Lower lobe of right lung (tissue), 2 donors: ENCODE measurements at places on chromosomes 7 and 10. TPM values are rescaled to one million over a fixed set of nuclear protein-coding genes. Genes with fewer than 3 reads are reported as not detected.

AGMO gene
- not detected for total RNA-seq

RAB19 gene
- 1.7 TPM for total RNA-seq

RBP3 gene
- total RNA-seq = not detected

GPC2 gene
- total RNA-seq = 0.77 TPM

CYP26A1 gene
- total RNA-seq = not detected

DNA sequence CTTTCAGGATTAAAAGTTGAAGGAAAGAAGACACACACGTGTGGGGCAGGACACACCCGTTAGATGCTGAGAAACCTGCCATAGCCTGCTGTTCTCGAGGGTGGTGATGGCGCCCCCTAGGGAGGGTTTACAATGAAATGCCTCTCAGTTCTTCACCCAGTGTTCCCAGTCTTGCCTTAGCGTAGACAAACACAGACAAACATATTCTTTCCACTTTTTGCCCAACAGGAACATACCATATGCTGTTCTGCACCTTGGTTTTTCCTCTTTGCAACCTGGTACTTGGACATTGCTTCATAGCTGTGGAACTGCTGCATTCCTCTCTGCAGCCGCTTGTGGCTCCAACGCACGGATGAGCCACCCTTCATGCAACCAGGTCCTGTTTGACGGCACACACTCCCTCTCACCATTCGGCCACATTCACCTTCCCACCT lies 23.3 kb upstream of the HSPA12A start:
- H3K36me3 ChIP-seq = no peaks in the 10 kb centered on the region
- H3K4me3 ChIP-seq = no peak overlapping the region
- no peak for DNase-seq
- peaks cover 6% of the 10 kb centered on the region for H3K27me3 ChIP-seq

GRCh38 chr7:983616-984071 lies 663 bp downstream of the CYP2W1 start:
- H3K4me1 ChIP-seq = peaks cover 6% of the 10 kb centered on the region
- no peak overlapping the region for H3K27ac ChIP-seq
- H3K4me3 ChIP-seq = no peak overlapping the region
- H3K27me3 ChIP-seq = peaks cover 57% of the 10 kb centered on the region

GRCh38 chr10:6431861-6432260 lies 148.2 kb downstream of the PRKCQ start:
- no peak overlapping the region for H3K27ac ChIP-seq
- no peak overlapping the region for H3K4me3 ChIP-seq
- H3K27me3 ChIP-seq = no peaks in the 10 kb centered on the region
- no peak for DNase-seq
- no peaks in the 10 kb centered on the region for H3K4me1 ChIP-seq
- peaks cover 6% of the 10 kb centered on the region for H3K36me3 ChIP-seq

- no peaks in the 10 kb centered on the region for H3K36me3 ChIP-seq
- H3K27ac ChIP-seq = no peak overlapping the region
- no peak for DNase-seq
- no peak overlapping the region for H3K4me3 ChIP-seq
- H3K4me1 ChIP-seq = no peaks in the 10 kb centered on the region
- H3K27me3 ChIP-seq = peaks cover 6% of the 10 kb centered on the region
These were observed 118.7 kb downstream of the SLIT1 start for GRCh38 chr10:97066877-97067555.

DNA sequence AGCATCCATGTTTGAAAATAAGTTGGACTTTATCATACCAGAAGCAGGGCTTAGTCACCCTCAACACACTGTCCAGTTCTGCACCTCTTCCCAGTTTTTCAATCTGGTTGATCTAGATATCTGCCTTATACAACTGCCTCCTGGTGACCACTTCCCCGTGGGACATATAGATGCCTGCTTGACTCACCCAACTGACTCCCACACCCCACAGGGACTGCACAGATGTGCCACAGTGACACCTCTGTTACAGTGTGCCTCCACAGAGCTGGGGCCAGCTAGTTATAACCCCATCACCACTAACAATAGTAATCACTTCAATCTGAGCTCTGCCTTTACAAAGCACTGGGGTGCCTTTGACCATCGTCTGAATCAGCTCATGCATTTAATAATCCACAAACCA lies 82.6 kb upstream of the AOAH start:
- DNase-seq = no peak
- no peak overlapping the region for H3K27ac ChIP-seq
- H3K27me3 ChIP-seq = no peaks in the 10 kb centered on the region
- H3K4me3 ChIP-seq = no peak overlapping the region

- H3K4me1 ChIP-seq = peaks cover 29% of the 10 kb centered on the region
- H3K27me3 ChIP-seq = no peaks in the 10 kb centered on the region
- no peak for DNase-seq
These were observed 34.7 kb downstream of the TMEM270 start for GRCh38 chr7:73895626-73896025.

DNA sequence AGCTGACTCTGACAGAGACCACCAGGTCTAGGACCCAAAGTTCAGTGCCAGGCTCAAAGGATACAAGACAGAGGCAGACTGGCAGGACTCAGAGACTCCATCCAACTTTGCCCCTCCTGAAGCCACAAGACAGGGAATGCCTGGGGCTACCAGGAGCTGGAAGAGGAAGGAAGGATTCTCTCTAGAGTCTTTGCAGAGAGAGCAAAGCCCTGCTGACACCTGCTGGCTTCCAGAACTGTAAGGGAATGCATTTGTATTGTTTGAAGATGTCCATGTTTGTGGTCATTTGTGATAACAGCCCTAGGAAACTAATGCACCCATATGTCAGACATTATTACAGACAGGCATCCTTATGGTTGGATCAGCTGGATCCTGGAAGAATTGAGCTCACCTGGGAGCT lies 132.3 kb upstream of the C7orf33 start:
- no peak for DNase-seq
- H3K27ac ChIP-seq = no peak overlapping the region
- H3K27me3 ChIP-seq = no peaks in the 10 kb centered on the region
- H3K4me1 ChIP-seq = no peaks in the 10 kb centered on the region

- H3K27ac ChIP-seq = no peak overlapping the region
- no peaks in the 10 kb centered on the region for H3K4me1 ChIP-seq
- no peak overlapping the region for H3K4me3 ChIP-seq
These were observed 19.2 kb upstream of the DDC start for GRCh38 chr7:50584386-50584785.

GRCh38 chr10:101355072-101355706 lies 1.2 kb downstream of the BTRC start:
- no peak for DNase-seq
- H3K4me1 ChIP-seq = peaks cover 9% of the 10 kb centered on the region
- peak overlapping the region; percentile 86 for H3K27ac ChIP-seq
- no peaks in the 10 kb centered on the region for H3K36me3 ChIP-seq
- H3K4me3 ChIP-seq = peak overlapping the region; percentile 97

- no peaks in the 10 kb centered on the region for H3K27me3 ChIP-seq
- H3K36me3 ChIP-seq = no peaks in the 10 kb centered on the region
- no peak for DNase-seq
- H3K27ac ChIP-seq = peak within 1 kb of the TSS; percentile 83
These were observed at the start of gene ENTPD1 for GRCh38 chr10:95756041-95756761. Gene ENTPD1, plus strand, starts transcription at chr10:95756163. Its CDS starts 77 bp downstream, at chr10:95756240.

DNA sequence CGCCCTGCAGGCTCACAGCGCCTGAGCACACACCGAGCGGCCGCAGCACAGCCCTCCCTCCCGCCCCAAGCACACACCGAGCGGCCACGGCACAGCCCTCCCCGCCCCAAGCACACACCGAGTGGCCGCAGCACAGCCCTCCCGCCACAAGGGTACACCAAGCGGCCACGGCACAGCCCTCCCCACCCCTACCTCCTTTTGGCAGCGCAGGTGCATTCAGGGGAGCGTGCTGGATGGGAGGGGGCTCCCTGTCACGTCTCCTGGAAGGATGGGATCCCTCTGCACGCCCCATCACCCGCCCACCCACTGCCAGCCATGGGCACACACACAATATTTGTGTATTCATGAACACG lies 482.6 kb downstream of the DNAJB6 start:
- H3K27me3 ChIP-seq = no peaks in the 10 kb centered on the region
- H3K4me3 ChIP-seq = no peak overlapping the region
- H3K36me3 ChIP-seq = no peaks in the 10 kb centered on the region
- H3K4me1 ChIP-seq = no peaks in the 10 kb centered on the region
- DNase-seq = peak; percentile 18

GRCh38 chr7:152902054-152902453 lies 142.5 kb downstream of the ACTR3B start:
- H3K36me3 ChIP-seq = no peaks in the 10 kb centered on the region
- no peaks in the 10 kb centered on the region for H3K27me3 ChIP-seq
- no peak for DNase-seq
- H3K4me1 ChIP-seq = no peaks in the 10 kb centered on the region
- no peak overlapping the region for H3K4me3 ChIP-seq

- no peaks in the 10 kb centered on the region for H3K27me3 ChIP-seq
- peaks cover 16% of the 10 kb centered on the region for H3K4me1 ChIP-seq
- no peak overlapping the region for H3K27ac ChIP-seq
These were observed 7.9 kb downstream of the SLC25A28 start for GRCh38 chr10:99612167-99612831.
